ENCODE measurements at places on chromosomes 2 and 18.
A peak's percentile ranks its signal among the peaks of the same experiment; 100 is the strongest.

DNA sequence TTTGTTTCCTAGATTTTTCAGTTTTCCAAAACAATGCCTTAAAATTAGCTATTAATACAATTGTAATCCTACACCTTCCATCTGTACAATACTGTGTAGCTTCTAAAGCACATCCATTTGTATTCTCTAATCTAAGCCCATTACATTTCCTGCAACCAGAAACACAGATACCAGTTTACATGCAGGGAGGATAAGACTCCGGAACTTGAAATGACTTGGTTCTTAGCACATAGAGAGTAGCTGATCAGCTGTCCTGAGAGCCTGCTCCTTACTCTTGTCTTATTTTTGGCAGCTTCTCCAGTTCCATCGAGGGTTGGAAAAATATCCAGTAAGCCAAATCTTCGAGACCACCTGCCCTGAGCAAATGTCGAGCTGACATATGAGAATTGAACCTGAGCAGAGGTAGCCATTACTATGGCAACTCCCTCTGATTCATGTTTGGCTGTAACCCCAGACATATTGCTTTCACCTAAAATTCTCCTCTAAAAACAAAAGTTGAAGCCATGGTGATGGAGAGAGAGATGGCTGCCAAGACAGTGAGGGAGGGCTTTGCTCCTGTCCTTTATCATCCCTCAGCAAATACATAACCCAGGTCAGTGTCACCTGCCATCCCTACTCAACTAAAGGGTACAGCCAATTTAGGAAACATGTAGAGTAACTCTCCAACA is 542.8 kb downstream of the IRS1 start:
- peak; percentile 41 for DNase-seq

- no peak for DNase-seq
Observed at GRCh38 chr2:26456440-26457250, 21.3 kb downstream of the OTOF start.

GRCh38 chr2:232030229-232030628 is 68.7 kb downstream of the DIS3L2 start:
- DNase-seq: no peak

DNA sequence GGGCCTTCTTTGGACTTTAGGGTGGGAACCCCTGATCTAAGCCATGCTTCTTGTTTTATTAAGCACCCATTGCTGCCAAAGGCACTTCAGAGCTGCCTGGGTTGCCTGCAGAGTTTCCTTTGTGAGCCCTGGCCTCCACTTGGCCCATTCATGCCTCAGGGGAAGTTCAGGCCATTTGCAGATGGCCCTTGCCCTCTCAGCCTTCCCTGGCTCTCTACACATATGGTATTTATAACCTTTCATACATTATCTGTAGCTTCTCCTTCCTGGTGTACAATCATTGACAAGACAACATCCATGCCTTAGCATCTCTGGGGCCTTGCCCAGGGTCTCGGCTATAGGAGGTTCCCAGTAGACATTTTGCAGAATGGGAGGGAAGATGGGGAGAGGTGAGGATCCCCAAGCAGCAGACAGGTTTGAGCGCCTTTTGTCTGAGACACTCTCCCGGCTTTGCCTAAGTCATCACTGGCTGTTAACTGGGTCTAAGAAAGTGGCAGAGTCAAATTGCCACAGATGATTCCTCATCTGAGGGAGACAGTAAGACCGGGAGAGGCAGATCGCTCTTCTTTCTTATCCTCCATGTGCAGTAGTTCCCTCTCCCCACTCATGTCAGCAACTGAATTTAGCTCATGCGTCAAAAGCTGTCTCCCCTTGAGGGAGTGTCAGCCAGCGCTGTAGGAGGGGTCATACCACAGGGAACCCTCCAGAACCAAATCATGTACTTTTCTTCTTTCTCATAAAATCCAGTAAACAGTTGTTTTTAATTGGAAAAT is 2.7 kb downstream of the EHD3 start:
- no peak for DNase-seq

DNA sequence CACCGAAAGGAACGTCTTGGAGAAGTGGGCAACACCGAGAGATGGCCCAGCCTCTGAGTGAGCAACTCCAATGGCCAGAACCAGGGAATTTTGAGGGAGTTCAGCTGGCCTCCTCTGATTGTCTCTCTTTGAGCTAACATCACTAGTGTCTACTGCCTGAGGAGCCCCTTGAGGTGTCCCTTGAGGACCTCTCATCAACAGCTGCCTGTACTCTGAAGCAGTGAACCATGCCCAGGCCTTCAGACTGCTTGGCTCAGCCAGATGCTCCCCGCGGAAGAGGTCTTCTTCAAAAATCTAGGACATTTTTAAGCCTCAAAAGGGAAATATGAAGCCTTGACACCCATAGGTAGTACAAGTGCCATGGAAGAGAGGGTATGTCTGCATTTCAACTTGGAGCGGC is 430.4 kb downstream of the TXNL1 start:
- no peak for DNase-seq

GRCh38 chr2:40546439-40547191 is 94.7 kb upstream of the SLC8A1 start:
- peak; percentile 52 for DNase-seq

- no peak for DNase-seq
Observed at GRCh38 chr2:86747711-86748639, 27.9 kb downstream of the RMND5A start.

- no peak for DNase-seq
Observed at GRCh38 chr2:83795777-83796176, 663.3 kb downstream of the SUCLG1 start.

DNA sequence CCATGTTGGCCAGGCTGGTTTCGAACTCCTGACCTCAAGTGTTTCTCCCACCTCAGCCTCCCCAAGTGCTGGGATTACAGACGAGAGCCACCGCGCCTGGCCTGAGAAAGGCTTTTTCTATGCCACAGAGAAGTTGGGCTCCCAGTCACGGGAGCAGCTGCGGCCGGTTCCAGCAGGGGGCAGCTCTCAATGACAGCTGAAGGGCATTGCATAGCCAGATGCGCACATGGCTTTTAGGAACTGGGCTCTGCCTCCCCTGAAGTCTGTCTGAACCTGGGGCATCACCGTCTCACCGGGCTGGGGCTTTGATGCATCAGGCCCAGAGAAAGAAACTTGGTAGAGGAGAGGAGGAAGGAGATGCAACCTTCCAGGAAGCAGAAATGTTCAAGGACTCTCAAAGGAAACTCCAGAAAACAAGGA is 84.2 kb upstream of the LAPTM4A start:
- DNase-seq: peak; percentile 73

DNA sequence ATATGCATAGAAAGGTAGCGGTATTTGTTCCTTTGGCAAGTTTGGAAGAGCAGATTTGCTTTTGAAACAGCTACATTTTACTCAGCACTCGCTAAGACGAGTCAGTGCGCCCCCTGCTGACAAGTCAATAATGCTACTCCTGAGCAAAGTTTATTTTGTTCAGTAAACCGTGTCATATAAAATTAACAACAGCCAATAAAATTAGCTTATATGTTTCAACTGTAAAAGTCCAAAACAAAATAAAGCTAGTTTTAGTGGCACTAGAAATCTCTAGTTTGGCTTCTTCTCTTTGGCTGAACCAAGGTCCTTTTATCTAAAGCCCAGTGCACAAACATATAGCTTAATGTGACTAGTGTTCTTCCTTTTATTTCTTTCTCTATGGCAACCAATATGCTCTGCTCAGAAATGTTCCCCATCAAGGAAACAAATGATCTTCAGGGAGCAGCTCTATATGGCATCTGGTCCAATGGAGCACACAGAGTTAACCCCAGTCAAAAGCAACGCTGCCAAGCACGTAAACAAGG is 4.2 kb upstream of the POU3F3 start:
- DNase-seq: peak; percentile 69

DNA sequence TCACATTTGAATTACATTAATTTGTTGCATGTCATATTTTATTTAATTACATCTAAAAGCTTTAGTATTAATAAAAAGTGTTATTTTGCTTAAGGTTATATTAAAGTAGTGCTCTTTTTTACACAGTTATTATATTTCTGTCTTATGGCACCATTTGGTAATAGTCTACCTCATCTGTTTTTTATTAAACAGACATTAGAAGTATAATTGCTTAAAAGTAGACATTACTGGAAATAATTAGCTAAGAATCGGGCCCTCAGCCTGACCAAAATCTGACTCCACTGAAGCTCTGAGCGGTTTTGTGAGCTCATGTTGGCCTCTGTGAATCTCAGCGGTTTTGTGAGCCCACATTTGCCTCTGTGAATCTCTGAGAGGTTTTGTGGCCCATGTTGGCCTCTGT is 102.5 kb upstream of the SNTG2 start:
- no peak for DNase-seq

DNA sequence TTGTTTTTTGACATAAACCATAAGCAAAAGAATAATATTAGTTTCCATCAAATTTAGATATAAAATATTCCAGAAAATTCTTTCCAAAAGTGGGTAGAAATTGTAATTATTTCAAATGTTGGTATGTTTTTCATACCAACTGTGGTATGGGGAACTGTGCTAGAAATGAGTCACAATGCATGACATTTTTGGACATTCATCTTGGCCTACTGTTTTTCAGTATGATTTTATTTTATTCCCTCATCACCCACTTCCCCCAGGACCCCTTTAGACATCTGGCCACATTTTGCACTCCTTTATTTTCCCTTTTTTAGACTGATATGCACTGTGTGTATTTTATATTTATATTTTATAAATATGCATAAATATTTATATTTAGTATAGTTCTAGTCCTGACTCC is 97.1 kb downstream of the DPP4 start:
- no peak for DNase-seq

DNA sequence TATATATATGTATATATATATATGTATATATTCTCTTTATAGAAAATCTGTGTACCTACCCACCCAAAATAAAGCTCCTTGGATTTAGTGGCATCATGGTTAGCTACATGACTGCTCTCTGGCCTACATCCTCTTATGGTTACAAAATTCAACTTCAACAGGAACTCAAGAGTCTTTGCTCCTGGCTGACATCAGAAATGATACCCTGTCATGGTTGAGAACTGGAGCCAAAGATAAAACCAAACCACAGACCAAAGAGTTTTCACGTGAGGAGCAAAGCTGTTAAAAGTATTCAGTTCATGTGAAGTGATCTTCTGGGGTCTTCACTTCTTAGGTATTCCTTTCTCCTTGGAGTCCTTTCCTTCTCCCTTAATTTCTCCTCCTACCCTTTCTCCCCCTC is 476.3 kb downstream of the SOX11 start:
- DNase-seq: no peak

GRCh38 chr2:224570328-224570993 is 14.7 kb downstream of the CUL3 start:
- no peak for DNase-seq

DNA sequence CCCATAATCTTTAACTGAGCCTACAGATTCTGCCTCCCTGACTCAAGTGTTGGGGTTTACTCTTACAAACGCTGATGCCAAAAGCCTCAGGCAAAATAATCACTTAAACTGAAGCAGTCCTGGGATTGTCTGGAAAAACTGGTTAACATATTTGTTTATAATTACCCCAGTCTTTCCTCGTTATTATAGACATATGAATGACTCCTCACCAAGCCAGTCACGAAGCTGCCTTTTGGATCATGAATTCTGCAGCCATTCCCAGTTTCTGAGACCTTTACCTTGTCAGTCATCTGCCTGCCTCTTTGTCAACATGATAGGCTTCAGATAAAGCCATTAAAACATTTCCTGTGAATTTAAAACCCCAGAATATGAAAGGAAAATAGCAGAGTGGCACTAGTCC is 46.4 kb downstream of the MREG start:
- no peak for DNase-seq

DNA sequence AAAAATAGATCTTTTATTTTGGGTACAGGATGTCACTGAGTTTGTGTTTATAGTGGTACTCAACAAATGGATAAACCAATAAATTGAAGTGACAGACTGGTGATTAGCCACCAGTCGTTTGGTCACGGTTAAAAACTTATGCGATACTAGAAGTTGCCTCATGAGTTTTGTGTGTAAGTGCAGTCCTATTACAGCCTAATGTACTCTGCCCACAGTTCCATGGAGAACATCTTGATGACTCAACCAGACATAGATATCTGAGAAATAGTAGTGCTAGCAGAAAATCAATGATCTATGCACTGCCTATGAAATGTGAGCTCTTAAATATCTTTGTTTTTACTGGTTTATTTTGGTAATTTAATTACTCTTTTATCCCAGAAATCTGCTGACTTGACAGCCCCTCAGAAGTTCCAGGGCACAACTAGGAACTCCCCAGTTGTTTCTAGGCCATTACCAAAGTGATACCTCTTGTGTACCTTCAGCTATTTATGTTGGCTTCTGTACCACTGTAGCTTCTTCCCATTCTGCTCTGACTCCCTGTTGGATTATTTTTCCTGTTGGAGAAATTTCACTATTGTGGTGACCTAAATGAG is 209.1 kb upstream of the KCNJ3 start:
- no peak for DNase-seq

DNA sequence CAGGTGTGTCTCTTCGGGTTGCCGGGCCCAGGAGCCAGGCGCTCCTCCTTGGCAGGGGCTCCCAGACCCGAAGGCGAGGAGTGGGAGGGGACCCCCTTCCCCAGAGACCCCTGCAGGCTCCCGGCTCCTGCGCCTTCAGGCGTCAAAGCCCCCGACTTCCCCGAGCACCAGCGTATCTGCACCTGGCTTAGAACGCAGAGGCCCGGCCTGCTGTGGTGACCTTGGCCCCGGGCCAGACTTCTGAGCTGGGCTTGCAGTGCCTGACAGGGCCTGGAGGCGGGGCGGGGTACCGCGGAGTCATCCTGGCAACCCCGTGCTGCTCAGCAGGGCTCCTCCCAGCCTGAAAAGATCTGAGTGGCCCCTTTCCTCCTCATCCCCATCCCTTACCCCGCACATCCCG is 27.0 kb downstream of the SKA1 start:
- DNase-seq: peak; percentile 37

GRCh38 chr18:10410472-10411308 is 43.7 kb upstream of the APCDD1 start:
- DNase-seq: no peak

- DNase-seq: no peak
Observed at GRCh38 chr2:178366412-178366811, 84.6 kb downstream of the PRKRA start.

- DNase-seq: no peak
Observed at GRCh38 chr2:217740756-217741155, 262.0 kb downstream of the TNS1 start.

- DNase-seq: no peak
Observed at GRCh38 chr18:76484749-76485387, 10.2 kb downstream of the ZNF516 start.

GRCh38 chr2:128313931-128314347 is 4.7 kb downstream of the HS6ST1 start:
- no peak for DNase-seq

DNA sequence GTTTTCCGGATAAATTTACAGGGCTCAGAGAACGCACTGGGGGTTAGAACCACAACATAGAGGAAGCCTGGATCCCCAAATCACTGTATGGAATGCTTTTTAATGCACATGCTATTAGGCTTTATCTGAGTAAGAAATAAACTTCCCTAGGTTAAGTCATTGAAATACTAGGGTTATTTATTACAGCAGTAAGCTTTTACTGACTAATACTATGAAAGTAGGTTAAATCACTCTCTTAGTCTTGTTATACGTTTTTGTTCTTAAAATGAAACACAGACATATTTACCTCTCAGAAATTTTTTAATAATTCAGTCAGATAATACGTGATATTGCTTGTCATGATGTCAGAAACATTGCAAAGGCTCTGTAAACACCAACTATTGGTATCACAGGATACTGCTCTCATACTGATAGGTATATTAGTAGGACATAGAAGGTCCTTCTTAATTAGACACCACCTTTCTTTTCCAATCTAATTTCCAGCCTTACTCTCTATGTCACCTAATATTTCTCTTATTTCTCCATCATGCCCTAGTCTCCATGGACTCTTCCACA is 162.7 kb upstream of the NYAP2 start:
- no peak for DNase-seq

- peak; percentile 31 for DNase-seq
Observed at GRCh38 chr18:48229552-48229981, 179.6 kb downstream of the ZBTB7C start.
